ENCODE measurements at places on chromosomes 12 and 14. TPM values are rescaled to one million over a fixed set of nuclear protein-coding genes. Genes with fewer than 3 reads are reported as not detected.

- DNase-seq = no peak
Measured at GRCh38 chr12:12086973-12087692, 16.4 kb downstream of the BCL2L14 start.

GRCh38 chr14:59177262-59177661 is 11.2 kb upstream of the DAAM1 start:
- no peak for DNase-seq

- DNase-seq = no peak
Measured at GRCh38 chr14:42224053-42224888, 617.6 kb downstream of the LRFN5 start.

DNA sequence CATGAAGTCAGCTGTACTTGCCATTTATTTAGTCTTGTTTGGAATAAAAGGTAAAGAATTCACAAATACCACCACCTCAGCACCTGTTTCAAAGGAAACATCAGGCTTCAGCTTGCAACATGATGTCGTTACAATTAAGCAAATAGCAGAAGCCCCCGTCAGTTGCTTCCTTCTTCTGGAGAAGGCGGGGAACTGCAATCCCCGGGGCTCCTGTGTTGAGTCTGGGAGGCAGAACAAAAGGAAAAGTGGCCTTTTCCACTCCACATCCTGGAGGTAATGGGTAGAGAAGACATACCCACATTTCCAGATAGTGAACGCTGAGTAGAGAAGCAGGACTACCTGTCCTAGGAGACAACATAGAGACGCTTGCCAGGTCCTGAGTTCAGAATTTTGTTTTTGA is 92.8 kb downstream of the DNAH10 start:
- DNase-seq = no peak

DNA sequence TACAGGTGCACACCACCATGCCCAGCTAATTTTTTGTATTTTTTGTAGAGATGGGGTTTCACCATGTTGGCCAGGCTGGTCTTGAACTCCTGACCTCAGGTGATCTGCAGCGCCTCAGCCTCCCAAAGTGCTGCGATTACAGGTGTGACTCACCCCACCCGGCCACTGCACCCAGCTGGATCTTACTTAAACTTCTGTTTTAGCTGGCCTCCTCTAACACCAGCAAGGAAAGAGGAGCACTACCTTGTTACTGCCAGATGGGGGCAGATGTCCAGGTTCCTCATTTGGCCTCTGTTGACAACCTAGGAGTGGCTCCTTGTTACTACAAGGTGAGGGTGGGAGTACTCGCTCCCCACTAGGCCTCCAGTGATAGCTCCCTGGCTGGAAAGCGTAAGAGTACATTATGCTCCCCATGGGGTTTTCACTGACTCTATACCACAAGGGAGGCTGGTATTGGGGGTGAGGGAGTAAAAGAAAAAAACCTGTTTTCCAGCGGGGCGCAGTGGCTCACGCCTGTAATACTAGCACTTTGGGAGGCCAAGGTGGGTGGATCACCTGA is 13.2 kb upstream of the ARF6 start:
- no peak for DNase-seq

DNA sequence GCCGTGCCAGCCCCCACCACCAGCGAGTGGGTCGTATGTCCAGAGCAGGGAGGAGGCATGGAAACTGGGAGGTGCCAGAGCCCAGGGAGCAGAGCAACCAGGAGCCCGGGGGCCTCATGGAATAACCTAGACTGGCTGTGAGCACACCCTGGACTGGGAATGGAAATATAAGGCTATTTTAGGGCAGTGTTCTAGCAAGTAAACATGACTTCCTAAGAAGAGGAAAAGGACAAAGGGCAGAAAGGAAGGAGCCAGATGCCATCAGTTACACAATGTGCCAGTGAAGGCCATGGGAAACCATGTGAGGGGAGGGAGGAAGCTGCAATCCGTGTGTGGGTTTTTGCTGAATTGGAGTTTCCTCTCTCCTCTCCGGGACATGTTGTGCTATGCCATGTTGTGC is 18.7 kb upstream of the CPM start:
- DNase-seq = no peak

DNA sequence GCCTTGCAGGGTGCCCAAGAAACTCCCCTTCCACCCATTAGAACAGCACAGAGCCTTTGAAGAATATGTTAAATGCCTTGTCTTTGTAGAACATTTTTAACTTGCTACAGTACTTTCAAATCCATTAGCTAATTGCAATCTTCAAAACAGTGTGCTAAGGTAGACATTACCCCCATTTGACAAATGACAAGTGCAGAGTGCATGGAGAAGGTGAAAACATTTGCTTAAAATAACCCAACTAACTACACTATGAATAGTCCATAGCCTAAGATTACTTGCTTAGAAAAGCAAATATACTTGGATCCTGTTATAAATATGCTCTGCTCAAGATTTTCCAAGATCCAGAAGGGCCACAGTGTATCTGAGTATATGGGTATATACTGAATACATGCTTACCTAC is 87.0 kb upstream of the G2E3 start:
- no peak for DNase-seq

- DNase-seq = no peak
Measured at GRCh38 chr12:71731439-71732356, 23.0 kb upstream of the RAB21 start.

DNA sequence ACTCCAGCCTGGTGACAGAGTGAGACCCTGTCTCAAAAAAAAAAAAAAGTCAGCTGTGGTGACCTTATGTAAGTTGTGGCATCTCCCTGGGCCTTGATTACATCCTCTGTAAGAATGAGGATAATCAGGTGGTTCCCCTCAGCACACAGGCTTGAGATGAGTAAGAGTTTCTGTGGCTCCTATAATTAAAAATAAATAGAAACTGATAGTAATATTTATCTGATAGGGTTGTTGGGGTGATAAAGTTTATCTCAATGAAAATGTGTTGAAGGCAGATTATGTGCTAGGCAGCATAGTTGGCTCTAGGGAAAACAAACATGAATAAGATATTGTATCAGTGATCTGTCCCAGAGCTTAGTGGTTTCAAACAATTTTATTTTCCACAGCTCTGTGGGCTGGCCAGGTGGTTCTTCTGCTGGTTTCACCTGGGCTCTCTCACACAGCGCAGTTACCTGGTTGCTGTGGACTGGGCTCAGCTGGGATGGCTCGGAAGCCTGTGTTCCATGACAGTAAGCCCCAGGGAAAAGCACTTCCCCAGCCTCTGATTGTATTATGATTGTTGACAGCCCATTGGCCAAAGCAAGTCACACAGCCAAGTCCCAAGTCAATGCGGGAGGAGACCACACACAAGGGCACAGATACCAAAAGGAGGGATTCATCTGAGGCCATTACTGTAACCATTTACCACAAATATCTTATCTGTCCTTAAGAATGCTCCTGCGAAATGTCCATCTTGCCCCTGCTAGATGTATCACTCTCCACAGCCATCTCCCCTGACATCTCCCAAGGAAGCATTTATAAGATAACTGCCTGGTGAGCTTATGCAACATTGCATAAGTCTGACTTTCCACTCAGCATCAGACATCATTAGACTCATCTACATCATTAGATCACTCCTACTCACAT is 151.7 kb downstream of the NUAK1 start:
- no peak for DNase-seq

- no peak for DNase-seq
Measured at GRCh38 chr14:73255693-73256225, 18.5 kb downstream of the PAPLN start.

GRCh38 chr14:52002542-52002941 is 13.2 kb downstream of the RTRAF start:
- no peak for DNase-seq

DNA sequence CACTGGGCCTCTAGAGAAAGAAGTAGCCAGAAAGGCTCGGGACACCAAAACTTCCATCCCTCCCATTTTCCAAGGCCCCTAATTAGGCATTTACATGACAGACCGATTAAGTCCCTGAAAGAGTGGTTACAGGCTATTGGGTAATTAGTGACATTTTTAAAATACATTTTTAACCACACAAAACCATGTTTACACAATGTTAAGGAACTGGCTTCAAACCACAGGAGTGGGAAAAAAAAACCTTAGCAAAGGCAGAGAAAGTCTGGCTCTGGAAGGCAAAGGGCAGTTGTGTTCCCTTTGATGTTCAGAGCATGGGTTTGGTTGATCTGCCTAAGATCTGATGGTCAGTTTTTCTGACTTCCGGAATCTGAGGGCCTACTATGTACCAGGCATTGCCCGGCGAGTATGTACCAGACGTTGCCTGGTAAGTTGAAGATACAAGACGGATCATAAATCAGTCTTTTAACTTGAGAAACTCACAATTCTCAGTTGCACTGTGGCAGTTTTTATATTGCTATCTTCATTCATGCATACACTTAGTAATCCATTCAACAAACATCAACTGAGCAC is 576.5 kb downstream of the MED13L start:
- DNase-seq = no peak

DNA sequence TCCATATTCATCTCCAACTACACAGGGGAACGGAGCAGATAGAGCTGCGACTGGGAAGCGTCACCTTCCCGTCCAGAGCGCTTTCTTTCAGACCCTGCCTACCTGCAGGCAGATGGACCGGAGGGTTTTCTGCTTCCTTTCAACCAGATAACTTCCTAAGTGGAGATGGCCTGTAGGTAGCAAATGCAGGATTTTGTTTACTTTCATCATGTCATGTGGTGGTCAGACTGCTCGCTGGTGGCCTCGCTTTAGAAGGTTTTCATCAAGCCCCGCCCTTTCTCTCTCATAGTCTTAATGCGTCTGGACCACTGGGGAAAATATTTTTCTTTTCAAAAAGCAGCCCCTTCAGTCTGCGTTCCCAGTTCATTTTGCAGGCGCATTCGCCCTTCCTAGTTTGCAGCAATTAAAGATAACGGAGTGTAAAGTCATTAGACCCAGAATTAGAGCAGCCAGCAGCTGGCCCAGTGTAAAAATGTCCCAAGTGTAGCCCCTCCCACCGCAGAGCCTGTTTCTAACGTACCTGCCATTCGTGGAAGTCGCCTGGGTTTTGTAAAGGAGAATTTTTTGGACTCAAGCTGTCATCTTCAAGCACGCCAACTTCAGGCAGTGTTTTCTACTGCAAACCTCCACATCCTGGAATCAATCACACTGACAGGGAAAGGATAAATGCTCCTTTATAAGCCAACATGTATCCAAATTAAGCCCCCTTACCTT is 68.9 kb downstream of the TESC start:
- DNase-seq = peak; percentile 42

DNA sequence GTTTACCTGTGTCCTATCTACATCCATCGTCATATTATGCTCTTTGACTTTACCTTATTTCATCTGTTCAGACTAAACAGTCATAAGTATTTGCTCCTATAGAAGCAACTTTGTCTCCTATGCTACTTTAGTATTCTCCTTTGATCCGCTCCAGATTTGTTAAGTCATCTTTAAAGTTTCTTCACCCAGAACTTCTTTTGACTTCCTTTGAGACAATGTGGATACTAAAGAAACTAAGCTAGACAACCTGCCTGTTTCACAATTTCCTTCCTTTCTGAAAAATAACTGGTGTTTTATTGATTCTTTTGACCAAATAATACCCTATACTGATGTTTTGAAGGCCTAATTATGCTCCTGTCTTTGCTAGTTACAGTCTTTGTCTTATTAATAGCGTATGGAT is 30.0 kb upstream of the LRRK2 start:
- DNase-seq = no peak

DNA sequence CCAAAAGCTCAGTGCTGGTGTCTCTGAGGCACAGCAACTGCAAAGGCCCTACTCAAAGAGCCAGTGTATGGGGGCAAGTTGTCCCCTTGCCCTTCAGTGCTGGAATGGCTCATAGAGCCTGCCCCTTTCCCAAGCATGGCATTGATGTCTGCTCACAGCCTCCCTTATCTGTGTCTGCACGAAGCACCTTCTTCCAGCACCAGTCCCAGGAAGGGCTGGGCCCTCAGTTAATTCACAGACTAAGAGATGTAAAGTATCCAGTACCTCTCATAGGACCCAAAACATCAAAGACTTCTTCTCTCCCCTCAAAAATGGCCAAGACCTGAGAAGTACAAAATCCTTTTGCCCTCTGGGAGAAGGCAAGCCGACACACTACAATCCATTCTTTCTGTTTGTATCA is 1.6 kb upstream of the CMAS start:
- no peak for DNase-seq

SLC7A8 gene
- 11.6 TPM for total RNA-seq

SIX4 gene
- total RNA-seq = 1.6 TPM

PRICKLE1 gene
- 14.4 TPM for total RNA-seq

SMCO2 gene
- total RNA-seq = not detected

KRT2 gene
- total RNA-seq = not detected

KRT80 gene
- not detected for total RNA-seq

LTBP2 gene
- 11.9 TPM for total RNA-seq
